Cardiac atrium fibroblast (primary cell): ENCODE measurements at places on chromosomes 16 and 17. TPM values are rescaled to one million over a fixed set of nuclear protein-coding genes. Genes with fewer than 3 reads are reported as not detected.

The HIC1 gene
- 39.5 and 79.4 TPM in 2 replicates for total RNA-seq

The PRAC2 gene
- total RNA-seq, result not detected in 2 replicates

The ZNF785 gene
- 4.9 and 8.1 TPM in 2 replicates for total RNA-seq

The GH1 gene
- total RNA-seq, result not detected in 2 replicates

The LIMD2 gene
- total RNA-seq, result 9.7 and 27.4 TPM in 2 replicates

The MYL4 gene
- not detected in 2 replicates for total RNA-seq

The C17orf107 gene
- total RNA-seq, result 4.9 and 8.9 TPM in 2 replicates

The KRT31 gene
- total RNA-seq, result not detected in 2 replicates

The CBFA2T3 gene
- not detected in 2 replicates for total RNA-seq

The LCAT gene
- total RNA-seq, result 8.1 and 12.5 TPM in 2 replicates

The CCL1 gene
- not detected in 2 replicates for total RNA-seq

The CA7 gene
- total RNA-seq, result not detected in 2 replicates

The SDR42E1 gene
- not detected in 2 replicates for total RNA-seq

The KCNH4 gene
- not detected in 2 replicates for total RNA-seq

The SOST gene
- not detected in 2 replicates for total RNA-seq

The MMP15 gene
- 3.2 and 6.5 TPM in 2 replicates for total RNA-seq

The ALDH3A1 gene
- total RNA-seq, result 1.1 TPM in 1 of 2 replicates, not detected in the other

The HOXB1 gene
- not detected in 2 replicates for total RNA-seq

The ZNF750 gene
- not detected in 2 replicates for total RNA-seq

The CCL5 gene
- 1.6 TPM in 1 of 2 replicates, not detected in the other for total RNA-seq

The HOXB4 gene
- not detected in 2 replicates for total RNA-seq

The CSH2 gene
- total RNA-seq, result not detected in 2 replicates

The CCDC40 gene
- 0.18 and 1.5 TPM in 2 replicates for total RNA-seq

The KRTAP4-9 gene
- total RNA-seq, result not detected in 2 replicates

The SKAP1 gene
- total RNA-seq, result not detected in 2 replicates

The VWA3A gene
- not detected in 2 replicates for total RNA-seq
